CD4-positive, alpha-beta T cell treated with Interleukin-4 for 1 hour (primary cell): ENCODE measurements at places on chromosomes 13 and 19.

DNA sequence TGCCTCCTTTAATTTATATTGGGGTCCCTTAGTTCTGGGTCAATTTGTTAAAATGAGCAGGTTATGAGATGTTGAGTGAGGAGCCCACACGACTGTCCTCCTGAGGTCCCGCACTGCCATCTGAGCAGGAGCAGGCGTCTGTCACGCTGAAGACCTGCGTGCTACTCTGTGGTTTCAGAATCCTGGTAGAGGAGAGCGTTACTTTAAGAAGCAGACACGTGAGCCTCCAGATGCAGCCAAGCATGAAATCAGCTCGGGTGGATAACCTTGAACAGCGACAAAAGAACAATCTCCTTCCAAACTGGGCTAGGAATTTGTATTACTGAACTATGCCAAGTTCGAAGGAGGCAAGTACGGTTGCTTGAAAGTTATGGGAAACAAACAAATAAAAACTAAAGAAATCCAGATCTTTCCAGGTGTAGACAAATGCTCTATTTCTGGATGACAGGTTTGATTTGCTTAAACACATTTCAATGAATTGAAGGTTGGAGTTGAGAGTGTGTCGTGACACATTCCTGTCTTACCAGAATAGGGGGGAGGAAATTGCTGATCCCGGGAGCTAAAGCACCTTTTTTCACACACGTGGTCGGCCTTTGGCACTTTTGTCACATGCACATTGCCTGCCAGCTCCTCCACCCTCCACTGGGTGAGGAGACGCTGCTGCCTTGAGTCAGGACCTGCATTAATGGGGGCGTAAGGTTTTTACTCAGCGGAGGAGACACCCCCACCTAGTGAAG is 945.5 kb upstream of the SLC10A2 start:
- no peak for DNase-seq

DNA sequence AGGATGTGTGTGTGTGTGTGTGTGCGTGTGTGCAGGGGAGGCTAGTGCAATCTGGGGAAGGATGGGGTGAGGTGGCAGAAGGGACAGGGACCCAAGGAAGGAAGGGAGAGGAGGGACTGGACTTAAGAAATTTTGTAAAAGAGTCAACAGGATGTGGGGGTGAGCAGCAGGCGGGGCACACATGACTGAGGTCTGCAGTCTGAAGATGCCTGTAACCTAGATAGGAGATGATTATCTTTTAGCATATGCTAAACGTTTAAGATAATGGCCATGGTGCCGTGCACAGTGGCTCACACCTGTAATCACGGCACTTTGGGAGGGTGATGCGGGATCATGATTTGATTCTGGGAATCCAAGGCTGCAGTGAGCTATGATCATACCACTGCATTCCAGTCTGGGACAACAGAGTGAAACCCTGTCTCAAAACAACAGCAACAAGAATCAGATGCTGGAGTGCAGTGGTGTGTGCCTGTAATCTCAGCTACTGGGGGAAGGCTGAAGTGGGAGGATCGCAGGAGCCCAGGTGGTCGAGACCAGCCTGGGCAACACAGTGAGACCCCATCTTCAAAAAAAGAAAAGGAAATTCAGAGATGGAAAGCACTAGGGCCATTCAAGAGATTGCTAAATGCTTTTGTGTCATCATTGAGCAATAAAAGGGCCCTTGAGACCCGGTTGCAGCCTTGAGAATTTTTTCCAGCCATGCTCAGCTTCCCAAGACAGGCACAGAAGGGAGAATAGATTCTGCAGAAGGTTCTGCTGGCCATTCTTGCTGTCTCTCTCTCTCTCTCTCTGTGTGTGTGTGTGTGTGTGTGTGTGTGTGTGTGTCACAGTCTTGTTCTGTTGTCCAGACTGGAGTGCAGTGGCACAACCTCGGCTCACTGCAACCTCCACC is 3.8 kb upstream of the ZNF414 start:
- peak; percentile 73 for DNase-seq

DNA sequence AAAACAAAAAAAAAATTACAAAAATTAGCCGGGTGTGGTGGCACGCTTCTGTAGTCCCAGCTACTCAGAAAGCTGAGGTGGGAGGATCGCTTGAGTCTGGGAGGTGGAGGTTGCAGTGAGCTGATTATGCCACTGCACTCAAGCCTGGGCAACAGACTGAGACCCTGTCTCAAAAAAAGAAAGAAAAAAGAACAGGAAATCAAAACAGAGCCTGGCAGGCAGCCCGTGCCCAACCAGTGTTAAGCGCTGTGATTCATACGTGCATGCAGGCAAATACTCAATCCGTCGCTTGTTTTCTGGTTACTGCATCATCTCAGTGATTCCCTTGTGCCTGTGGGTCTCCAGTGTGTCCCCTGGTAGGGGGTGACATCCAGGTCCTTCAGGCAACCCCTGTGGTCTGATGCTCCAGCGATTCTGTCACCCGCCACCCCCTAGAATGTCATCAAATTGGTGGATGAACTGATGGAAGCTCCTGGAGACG is 18.1 kb downstream of the DDX39A start:
- peak; percentile 51 for DNase-seq

- no peak for DNase-seq
Observed at GRCh38 chr13:101985321-101985720, 416.5 kb downstream of the FGF14 start.

GRCh38 chr13:102405499-102406100 is 3.8 kb upstream of the FGF14 start:
- DNase-seq, result no peak

GRCh38 chr13:75309981-75310580 is 171.9 kb downstream of the TBC1D4 start:
- no peak for DNase-seq

GRCh38 chr13:62551588-62551987 is 1135.9 kb upstream of the PCDH20 start:
- DNase-seq, result no peak

- no peak for DNase-seq
Observed at GRCh38 chr13:65036999-65037398, 2193.1 kb downstream of the PCDH9 start.

DNA sequence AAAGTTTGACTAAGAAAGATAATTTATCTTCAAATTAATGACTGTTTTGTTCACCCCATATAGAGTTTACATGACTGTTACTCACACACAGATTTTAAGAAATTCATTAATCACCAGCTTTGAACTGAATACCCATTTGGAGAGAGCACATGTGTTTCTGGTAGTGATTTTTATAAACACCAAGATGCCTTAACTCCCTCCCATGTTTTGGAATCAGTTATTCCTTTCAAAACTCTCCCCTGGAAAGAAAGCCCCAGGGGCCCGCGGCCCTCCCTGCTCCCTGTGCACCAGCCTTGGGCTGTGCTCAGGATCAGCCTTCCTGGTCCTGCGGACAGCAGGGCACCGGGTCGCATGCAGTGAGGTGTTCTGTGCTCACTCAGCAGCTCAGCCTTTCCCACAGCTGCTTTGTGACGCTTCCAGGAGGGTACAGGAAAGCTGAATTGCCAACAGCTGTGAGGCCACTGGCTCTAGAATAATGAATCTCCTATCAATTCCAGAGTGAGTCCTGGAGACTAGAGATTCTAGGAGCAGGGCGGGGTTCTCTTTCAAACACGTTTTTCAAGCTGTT is 483.2 kb downstream of the EFNB2 start:
- DNase-seq, result no peak

DNA sequence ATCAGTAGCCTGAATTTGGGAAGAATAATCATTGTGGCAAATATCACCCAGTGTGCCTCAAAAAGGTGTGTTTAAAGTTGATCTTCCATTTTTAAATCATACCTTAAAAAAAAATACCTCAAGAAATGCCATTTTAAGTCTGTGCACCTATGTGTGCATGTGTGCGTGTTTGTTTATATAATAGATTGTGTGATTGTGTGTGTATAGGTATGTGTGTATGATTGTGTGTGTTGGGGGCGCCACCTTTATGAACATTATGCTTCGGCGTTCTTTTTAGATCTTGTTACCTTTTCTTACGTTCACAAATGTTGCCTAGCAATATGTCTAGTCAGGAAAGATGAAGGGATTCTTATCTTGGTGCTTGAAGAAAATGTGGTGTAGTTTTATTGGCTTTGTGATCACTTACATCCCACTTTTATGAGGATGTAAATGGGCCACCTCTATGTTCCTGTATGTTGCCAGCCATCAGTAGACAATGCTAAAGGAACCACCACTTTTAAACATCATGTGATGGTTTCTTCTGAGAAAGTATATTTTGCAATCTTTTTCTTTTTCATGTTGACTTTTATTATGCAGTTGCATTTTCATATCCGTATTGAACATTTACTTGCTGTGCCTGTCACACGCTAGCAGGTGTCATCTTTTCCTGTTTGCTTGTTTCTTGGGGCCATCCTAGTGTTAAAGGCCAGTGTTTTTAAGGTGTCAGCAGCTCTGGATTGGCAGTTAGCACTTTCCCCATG is 2.2 kb upstream of the IRS2 start:
- no peak for DNase-seq

- DNase-seq, result peak; percentile 59
Observed at GRCh38 chr19:48963371-48964204, 1.5 kb upstream of the FTL start.

- DNase-seq, result no peak
Observed at GRCh38 chr13:20370815-20371421, 138.8 kb upstream of the GJB6 start.

- DNase-seq, result no peak
Observed at GRCh38 chr19:12921047-12921446, 2.0 kb upstream of the SYCE2 start.

DNA sequence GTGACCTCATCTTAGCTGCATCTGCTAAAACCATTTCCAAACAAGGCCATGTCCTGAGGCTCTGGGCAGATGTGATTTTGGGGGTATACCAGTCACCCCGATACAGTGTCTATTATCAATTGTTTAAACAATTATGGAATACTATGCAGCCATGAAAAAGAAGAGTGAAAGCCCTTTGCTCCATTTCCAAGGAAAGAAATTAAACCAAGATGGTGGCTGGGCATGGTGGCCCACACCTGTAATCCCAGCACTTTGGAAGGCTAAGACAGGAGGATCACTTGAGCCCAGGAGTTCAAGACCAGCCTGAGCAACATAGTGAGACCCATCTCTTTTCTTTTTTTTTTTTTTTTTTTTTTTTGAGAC is 763 bp downstream of the TEKTIP1 start:
- DNase-seq, result no peak

DNA sequence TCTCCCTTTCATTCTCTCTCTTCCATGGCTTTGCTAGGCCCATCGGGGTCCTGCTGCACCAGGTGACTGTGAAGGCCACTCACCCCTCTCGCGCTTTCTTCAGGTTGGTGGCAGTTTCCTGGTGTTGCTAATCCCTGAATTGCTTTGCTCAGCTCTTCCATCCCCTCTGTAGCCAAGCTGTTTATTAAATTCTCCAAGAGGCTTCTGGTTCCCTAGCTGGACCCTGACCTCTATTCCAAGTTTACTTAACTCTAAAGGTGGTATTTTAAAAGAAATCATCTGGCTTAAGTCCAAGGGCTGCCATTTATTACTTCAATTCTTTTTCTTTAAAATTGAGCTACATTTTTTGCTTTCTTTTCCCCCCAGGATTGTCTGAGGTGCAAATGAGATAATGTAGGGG is 32.7 kb upstream of the MICU2 start:
- DNase-seq, result no peak

GRCh38 chr19:8468124-8468523 is 23.3 kb downstream of the HNRNPM start:
- DNase-seq, result no peak

GRCh38 chr13:41099986-41100385 is 32.6 kb downstream of the KBTBD6 start:
- DNase-seq, result no peak

DNA sequence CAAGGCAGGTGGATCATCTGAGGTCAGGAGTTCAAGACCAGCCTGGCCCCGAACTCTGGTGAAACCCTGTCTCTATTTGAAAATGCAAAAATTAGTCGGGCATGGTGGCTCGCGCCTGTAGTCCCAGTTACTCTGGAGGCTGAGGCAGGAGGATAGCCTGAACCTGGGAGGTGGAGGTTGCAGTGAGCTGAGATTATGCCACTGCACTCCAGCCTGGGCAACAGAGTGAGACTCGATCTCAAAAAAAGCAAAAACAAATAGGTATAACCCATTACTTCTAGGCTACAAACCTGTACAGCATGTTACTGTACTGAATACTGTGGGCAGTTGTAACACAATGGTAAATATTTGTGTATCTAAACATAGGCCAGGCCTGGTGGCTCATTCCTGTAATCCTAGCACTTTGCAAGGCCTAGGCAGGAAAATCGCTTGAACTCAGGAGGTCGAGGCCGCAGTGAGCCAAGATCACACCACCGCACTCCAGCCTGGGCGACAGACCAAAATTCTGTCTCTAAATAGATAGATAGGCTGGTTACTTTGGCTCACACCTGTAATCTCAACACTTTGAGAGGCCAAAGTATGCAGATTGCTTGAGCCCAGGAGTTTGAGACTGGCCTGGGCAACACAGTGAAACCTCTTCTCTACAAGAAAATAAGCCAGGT is 63.5 kb downstream of the MYO9B start:
- DNase-seq, result no peak

- DNase-seq, result no peak
Observed at GRCh38 chr19:29878973-29879654, 62.9 kb upstream of the URI1 start.

DNA sequence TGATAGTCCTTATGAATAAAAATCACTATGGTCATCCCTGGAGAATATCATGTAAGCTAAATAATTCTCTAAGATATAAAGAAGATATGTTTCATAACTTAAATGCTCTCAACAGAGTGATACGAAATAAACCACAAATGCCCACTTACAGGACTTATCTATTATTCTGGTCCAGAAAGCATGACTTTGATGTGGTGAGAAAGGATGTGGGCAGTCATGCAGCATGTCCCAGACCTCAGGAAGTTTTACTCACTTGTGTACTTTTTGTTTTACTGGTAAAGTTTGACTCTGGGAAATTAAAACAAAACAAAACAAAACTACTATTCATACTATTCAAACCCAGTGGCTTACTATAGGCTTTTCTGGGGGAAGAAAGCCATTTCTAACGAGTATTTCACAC is 483.2 kb upstream of the SLITRK6 start:
- no peak for DNase-seq

- DNase-seq, result peak; percentile 74
Observed at GRCh38 chr19:43901395-43902390, 33.4 kb downstream of the ZNF45 start.

- DNase-seq, result no peak
Observed at GRCh38 chr19:38386300-38386970, 1.4 kb downstream of the GGN start.

DNA sequence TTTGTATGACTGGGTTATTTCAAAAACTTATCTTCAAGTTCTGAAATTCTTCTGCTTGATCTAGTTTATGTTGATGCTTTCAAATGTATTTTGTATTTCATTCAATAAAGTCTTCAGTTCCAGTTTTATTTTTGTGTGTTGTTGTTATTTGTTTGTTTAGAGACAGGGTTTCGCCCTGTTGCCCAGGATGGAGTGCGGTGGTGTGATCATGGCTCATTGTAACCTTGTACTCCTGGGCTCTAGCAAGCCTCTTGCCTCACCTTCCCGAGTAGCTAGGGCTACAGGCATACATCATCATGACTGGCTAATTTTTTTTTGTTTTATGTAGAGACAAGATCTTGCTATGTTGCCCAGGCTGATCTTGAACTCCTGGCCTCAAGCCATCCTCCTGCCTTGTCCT is 40.3 kb upstream of the ARHGEF7 start:
- DNase-seq, result no peak
